ENCODE measurements at places on chromosomes 3 and 15. TPM values are rescaled to one million over a fixed set of nuclear protein-coding genes. Genes with fewer than 3 reads are reported as not detected.

GRCh38 chr3:4270720-4271119 lies 32.4 kb upstream of the SETMAR start:
- no peak for DNase-seq

DNA sequence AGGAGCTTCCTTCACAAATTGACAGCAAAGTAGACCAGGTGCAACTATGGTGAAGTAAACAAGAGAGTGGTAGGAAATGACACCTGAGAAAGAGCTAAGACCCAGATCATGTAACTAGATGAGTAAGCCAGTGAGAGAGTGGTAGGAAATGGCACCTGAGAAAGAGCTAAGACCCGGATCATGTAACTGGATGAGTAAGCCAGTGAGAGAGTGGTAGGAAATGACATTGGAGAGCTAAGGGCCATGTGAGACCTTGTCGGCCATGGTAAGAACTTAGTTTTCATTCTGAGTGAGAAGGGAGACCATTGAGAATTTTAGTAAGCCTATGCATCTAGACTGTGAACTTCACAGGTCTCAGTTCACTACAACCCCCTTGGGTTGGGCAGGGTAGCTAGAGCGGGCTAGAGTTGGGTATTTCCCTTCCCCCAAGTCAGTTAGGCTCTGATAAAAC lies 5.4 kb upstream of the SENP7 start:
- no peak for DNase-seq

GRCh38 chr3:21785765-21786437 lies 34.9 kb upstream of the ZNF385D start:
- DNase-seq: no peak

- no peak for DNase-seq
Measured at GRCh38 chr3:93992207-93992606, 12.3 kb downstream of the ARL13B start.

The LRRC34 gene
- total RNA-seq: 12.1 TPM

- no peak for DNase-seq
Measured at GRCh38 chr3:120487191-120487650, 36.4 kb upstream of the FSTL1 start.

The MCF2L2 gene
- total RNA-seq: 154 TPM

DNA sequence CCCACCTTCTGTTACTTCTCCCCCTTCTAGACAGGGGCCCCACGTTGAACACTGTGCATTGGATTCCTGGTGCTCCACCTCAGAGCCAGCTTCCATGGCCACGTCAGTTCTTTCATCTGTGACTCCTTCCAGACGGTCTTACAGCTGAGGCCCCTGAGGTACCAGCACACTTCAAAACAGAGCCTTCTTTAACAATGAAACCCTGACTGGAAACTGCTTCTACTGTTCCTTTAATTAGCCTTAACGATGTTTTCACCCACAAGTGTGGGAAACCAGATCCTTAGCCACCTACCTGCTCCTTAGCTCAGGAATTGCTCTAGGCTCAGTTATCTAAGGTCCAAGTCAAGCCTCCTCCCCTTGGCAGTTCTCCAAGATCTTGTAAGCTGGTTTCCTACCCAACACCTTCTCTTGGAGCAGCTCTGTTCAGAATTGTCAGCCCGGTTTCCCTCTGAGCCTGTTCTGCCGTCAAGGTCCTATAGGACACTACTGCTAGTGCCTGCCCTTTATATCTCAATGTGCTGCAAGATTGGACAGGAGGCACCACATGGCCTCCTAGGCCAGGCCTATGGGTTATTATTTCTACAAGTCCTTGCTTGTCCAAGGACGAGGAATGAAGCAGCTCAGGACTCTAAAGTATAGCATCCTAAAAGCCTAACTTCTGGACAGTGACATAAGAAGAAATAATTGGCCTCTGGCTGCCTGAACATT lies 80.7 kb downstream of the FMN1 start:
- DNase-seq: no peak

The UBE2E1 gene
- 68.5 TPM for total RNA-seq

- peak; percentile 67 for DNase-seq
Measured at GRCh38 chr3:179260949-179261765, 10.2 kb upstream of the KCNMB3 start.

- peak; percentile 76 for DNase-seq
Measured at GRCh38 chr3:12984023-12984823, 89.0 kb downstream of the IQSEC1 start.

DNA sequence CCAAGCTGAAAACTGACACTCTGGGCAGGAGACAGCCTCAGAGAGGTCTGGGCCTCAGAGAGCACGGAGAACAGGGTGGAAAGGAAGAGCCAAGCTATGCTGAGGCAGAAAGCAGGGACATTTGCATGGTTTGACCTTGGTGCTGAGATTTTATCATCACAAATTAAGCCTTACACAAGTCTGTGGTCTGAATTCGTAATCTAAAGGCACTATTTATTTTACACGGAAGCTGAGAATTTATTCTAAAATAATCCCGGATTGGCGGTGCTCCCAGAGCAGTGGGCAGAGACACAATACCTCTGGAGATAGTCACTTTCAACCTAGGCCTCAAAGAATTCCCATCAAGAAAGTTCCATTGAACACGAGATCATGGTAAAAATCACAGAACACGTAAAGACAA lies 47.5 kb downstream of the CFAP92 start:
- no peak for DNase-seq

- no peak for DNase-seq
Measured at GRCh38 chr3:169172535-169172934, 491.0 kb downstream of the MECOM start.

DNA sequence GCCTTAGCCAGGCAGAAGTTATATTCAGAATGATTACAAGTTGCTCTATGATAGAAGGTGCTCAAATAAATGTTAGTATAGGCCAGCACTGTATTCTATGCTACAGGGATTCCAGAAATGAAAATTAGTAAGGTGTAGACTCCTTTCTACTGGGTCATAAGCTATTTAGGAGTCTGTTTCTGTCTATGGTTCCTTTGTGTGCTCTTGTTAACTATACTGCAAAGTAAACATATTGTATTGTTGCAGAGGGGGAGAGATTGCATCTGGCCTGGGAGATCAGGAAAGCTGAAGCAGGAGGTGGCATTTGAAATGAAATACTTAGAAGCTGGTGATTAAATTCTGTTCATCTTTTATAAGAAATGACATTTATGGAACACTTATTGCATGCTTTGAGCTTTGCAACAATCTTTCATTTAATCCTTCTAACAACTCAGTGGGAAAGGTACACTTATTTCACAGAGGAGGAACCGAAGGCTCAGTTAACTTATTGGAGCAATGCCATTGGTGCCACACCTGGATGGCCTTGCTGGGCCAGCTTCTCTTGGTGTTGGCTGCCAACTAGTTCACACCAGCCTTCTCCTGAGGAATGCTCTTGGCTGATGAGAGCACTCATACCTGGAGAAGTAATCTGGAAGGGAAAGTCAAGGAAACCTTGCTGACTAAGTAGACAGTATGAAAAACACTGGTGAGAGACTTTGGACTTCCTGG lies 39.1 kb downstream of the ABHD5 start:
- no peak for DNase-seq

- DNase-seq: no peak
Measured at GRCh38 chr3:46105306-46105919, 78.1 kb upstream of the XCR1 start.

DNA sequence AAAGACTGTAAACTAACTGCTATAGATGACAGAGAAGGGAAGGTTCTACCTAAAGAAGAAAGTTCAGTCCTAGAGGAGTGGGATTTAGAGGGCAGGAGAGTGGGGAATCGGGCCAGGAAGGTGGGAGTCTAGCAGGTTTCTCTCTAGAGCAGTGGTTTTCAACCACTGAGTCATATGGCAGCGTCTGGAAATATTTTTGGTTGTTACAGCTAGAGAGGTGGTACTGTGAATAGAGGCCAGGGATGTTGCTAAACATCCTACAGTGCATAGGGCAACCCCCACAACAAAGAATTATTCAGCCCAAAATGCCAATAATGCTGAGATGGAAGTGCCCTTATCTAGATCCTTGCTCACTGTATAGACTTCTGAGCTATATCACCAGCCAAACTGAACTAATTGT lies 28.7 kb downstream of the ATP1B3 start:
- no peak for DNase-seq

The GREM1 gene
- 20.1 TPM for total RNA-seq

- peak; percentile 84 for DNase-seq
Measured at GRCh38 chr3:195154793-195155535, 116.0 kb downstream of the XXYLT1 start.

- no peak for DNase-seq
Measured at GRCh38 chr3:107705046-107705445, 182.3 kb downstream of the BBX start.

GRCh38 chr15:29570121-29570947 lies 251.9 kb downstream of the TJP1 start:
- peak; percentile 50 for DNase-seq

GRCh38 chr15:51801391-51801835 lies 28.0 kb upstream of the TMOD3 start:
- peak; percentile 20 for DNase-seq

- DNase-seq: no peak
Measured at GRCh38 chr3:55795746-55796145, 308.6 kb upstream of the WNT5A start.

GRCh38 chr3:193114431-193115340 lies 126.3 kb upstream of the PLAAT1 start:
- no peak for DNase-seq

The GOLGA8S gene
- total RNA-seq: 4.9 TPM

DNA sequence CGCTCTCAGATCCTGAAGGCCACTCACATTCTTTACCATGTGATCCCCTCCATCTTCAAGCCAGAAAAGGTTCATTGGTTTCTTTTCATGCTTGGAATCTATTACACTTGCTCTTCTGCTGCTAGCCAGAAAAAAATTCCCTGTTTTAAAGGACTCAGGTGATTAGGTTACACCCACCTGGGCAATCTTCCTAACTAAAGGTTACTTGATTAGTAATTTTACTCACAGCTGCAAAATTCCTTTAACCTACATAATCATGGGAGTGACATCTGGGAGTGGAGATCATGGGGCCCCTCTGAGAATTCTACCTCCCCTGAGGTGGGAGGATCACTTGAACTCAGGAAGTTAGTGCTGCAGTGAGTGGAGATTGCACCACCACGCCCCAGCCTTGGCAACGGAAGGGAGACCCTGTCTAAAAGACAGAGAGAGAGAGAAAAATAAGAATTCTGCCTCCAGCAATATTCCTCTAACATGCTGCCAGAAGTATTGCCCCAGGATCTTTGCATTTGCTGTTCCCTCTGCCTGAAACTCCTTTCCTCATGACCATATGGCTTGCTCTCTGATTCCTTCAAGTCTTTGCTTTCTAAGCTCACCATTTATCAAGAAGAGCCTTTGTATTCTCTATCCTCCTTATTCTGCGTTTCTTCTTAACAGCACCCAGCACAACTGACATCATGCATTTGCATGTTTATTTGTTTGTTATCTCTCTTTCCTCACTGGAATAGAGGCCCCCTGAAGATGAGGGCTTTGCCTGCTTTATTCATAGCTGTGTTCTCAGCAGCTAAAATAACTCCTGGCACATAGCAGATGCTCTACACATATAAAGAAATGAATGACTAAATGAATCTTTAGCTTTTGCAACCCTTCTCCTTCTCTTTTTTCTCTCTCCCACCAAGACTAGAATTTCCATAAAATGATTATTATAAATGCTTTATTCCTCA lies 68.2 kb downstream of the EDEM1 start:
- DNase-seq: no peak

The SEMA5B gene
- total RNA-seq: 15.6 TPM

The GABRR3 gene
- total RNA-seq: not detected

- no peak for DNase-seq
Measured at GRCh38 chr3:136676009-136676408, 76.2 kb downstream of the STAG1 start.

- DNase-seq: no peak
Measured at GRCh38 chr3:35707904-35708303, 68.6 kb downstream of the ARPP21 start.

DNA sequence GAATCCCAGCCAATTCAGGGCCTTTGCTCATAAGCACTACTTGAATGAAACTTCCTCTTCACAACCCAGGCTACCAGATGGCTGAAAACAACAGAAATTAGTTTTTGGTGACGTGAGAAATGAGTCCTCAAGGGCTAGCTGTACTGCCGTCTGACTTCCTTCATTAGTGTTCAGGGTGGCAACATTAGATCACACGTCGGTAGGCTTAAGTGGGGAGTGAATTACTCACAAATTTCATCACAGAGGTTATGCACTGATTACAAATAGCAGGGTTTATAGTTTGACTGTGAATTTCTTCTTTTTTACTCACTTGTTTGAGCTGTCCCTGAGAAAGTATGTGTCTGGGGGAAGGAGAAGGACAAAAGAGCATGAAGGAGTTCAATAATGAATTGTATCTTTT lies 397.2 kb downstream of the GAP43 start:
- DNase-seq: no peak

- DNase-seq: no peak
Measured at GRCh38 chr3:180252683-180253082, 215.9 kb upstream of the PEX5L start.

The NT5DC2 gene
- 41.2 TPM for total RNA-seq

The GP5 gene
- total RNA-seq: 0.28 TPM

DNA sequence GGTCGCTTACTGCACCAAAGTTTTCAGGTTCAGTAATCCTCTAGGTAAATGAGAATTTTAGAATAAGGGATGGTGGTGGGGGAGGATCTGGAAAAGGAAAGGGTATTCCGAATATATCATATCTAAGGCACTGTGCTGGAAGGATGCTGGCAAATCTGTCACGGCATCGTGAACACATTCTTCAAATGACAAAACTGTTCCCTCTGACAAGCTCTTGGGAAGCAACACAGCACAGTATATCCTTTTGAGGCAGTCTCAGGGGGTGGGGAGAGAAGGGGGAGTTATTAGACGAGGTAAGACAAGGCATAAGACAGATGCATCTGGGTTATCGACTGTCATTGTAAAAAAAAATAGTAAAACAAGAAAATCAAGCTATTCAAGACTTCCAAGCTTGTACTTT lies 289.6 kb upstream of the LRRN1 start:
- DNase-seq: no peak

DNA sequence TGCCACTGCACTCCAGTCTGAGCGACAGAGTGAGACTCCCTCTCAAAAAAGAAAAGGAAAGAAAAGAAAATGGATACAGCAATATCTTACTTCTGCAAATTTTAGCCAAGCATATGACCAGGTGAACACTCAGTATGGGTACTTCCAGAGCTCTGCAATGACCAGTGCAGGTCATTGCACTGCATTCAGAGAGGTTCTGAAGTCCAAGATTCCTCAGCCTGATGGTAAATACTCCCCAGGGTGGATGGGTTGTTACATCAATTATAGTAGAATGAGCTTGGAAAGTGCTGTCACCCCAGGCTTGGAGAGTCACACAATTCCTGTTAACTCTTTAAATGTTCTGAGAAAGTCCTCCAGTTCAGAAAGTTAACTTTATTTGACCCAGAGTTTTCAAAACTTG lies 103.7 kb downstream of the RPLP1 start:
- DNase-seq: no peak

DNA sequence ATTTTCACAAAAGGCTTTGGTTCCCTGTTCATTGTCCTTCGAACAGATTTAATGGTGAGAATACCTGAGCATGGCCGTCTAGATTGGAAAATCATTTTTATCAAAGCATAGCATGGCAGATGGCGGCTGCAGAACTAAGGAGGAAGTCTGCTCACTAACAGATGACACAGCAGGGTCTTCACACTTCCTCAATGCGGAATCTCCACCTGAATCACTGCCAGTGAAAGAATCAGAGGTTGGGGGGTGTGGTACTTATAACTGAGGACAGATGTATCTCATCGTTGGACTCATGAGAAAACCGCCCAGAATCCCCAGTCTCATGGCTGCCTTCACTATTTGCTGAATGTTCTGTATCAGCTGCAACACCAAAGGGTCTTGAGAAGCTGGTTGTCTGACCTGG lies 31.6 kb upstream of the PYGO1 start:
- DNase-seq: no peak

The CATSPER2 gene
- total RNA-seq: 41.8 TPM

Data from dorsolateral prefrontal cortex (tissue), 122 donors.